ENCODE measurements at places on chromosomes 1 and 21.

DNA sequence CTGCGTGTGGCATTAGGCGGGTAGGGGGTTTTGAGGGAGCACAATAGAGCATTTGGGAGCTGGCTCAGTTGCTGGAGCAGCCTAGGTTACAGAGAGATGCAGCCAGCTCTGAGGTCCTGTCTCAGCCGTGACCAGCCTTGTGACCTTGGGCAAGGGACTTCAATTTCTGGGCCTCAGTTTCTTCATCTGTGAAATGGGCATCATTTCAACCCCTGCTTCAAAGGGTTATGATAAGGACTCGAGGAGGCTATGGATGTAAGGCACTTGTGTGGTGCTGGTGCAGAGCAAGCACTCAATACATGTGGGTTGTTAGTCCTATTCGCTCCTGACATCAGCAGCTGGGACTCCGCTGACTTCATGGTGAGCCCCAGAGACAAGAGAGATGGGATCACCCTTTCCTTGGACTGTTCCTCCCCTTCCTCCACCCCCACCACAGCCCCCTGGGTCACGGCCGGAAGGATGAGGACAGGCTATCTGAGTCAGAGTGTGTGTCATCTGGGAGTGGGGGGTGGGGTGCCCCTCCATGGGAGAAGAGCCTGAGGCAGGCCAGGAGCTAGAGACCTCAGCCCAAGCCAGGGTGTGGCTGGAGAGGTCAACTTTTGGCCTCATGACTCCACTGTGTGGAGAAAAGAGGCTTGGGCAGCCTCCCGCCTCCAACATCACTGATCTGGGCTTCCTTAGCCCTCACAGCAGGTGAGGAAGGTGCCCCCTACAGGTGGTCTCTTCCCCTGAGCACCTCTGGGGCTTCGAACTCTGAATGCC, 71.4 kb upstream of the ZBTB40 start:
- no peak for DNase-seq

- no peak for DNase-seq
These were observed 3.1 kb upstream of the SH3BP5L start for GRCh38 chr1:248828845-248829244.

DNA sequence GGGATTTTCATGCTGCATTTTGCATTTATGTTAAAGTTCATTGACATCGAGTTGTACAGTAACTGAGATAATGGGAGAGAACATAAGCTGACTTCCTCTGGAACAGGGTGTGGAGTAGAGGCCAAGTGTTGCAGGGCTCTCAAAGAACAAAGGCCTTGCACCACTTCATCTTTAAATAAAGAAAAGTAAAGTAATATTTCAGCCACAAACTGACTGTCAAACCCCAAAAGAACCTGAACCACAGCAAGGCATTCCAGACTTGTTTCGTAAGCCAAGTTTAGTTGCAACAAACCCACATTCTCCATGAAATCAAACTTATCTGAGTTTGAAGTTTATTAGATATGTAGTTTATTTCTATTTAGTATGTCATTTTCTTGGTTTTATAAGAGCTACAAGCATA, 19.1 kb upstream of the HMGCS2 start:
- DNase-seq: peak; percentile 56

GRCh38 chr1:89850844-89851415, 30.1 kb downstream of the LRRC8D start:
- DNase-seq: no peak

- DNase-seq: no peak
These were observed 174.9 kb upstream of the GREM2 start for GRCh38 chr1:240786880-240787279.

DNA sequence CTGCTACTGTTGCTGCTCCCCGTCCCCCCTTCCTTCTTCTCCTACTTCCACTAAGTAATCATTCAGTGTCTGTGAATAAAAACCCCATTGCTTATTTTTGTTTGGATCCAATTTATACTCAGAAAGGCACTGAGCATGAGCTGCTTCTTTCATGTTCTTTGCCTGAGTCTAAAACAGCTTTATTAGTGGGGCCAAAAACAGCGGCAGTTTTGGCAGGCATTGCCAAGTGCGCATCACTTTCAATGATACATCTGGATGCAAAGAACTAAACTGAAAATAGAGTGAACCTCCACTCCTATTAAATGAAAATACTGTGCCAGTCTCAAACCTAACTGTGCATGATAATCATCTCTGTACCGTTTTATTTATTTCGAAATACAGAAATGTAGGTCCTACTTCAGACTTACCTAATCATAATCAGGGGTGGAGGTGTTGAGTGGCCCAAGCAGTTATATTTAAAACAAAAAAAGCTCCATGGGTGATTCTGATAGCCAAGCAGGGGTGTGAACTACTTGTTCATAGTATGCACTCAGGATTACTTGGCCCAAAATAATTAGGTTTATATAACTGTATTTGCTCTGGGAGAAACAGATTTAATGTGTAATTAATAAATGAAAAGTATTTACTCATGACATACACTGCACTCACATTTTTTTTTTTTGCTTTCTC, 48.4 kb downstream of the NEK7 start:
- DNase-seq: no peak

GRCh38 chr1:44822981-44823451, 14.7 kb downstream of the BTBD19 start:
- DNase-seq: no peak

DNA sequence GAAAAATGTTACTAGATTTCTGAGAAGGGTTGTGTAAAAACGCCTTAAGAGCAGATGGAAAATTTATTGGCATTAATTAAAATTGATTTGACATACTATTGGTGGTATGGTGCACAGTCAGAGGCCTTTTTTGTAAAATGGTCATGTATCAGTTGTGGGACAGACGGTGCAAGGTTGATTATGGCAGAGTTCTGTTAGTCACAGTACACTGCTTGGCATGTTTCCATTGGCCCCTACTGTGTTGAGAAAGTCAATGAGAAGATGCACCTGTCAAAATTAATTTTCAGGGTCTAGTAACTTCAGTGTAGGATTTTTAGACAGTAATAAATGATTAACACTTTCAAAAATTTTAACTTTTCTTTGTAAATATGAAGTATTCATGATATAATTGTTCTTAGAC, 4.4 kb downstream of the B3GALT2 start:
- DNase-seq: peak; percentile 59

GRCh38 chr1:86016076-86016759, 140.4 kb downstream of the COL24A1 start:
- no peak for DNase-seq

DNA sequence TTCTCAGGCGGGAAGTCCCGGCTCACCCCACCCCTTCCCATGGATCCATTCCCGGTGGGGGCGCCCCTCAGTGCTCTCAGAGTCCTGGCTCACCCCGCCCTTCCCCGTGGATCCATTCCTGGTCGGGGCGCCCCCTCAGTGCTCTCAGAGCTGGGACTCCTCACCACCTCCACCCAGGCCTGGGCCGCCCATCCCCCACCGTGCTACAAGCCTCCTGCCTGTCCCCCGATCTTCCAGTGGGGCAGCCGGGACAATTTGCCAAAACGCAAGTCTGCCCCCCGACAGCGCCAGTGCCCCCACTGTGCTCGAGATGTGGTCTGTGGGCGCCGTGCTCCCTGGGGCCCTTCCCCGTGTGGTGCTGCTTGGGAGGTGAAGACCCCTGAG, 23.2 kb upstream of the PLCH2 start:
- no peak for DNase-seq

- peak; percentile 35 for DNase-seq
These were observed 102.2 kb upstream of the JUN start for GRCh38 chr1:58885998-58886397.

DNA sequence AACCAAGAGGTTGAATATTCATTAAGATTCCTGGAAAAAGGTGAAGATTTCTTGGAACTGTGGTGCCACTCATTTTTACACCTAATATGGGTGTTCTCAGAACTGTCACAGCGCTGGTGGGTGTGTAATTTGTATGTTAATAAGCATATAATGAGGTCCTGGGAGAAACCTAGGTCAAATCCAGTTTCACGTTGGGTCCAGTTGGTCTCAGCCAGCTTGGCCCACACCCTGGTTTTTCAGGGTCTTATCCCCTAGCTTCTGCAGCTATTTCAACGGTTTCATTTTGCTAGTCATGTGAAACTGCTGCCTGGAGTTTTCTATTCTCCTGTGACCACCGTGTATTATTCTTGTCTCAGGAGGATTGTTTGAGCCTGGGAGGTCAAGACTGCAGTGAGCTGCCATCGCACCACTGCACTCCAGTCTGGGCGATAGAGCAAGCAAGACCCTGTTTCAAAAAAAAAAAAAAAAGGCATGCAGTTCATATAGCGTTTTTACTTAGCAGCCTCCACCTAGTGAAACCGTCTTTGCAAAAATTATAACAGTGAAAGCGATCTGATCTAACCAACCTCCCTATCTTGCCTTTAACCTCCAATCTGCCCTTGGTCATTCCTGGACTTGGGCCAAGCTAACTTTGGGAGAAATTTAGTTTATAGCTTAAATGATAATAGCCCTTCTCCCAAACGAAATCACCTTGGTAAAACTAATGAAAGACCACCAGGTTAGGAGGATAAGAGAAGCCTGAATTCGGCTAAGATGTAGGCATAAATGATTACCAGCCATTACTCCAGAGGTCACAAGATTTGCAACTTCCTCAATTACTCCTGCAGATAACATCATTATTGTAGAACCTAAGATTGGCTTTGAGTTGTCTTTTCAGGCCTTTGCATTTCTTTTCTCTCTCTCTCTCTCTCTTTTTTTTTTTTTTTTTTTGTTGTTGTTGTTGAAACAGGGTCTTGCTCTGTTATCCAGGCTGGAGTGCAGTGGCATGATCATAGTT, 44.0 kb downstream of the PTAFR start:
- no peak for DNase-seq

DNA sequence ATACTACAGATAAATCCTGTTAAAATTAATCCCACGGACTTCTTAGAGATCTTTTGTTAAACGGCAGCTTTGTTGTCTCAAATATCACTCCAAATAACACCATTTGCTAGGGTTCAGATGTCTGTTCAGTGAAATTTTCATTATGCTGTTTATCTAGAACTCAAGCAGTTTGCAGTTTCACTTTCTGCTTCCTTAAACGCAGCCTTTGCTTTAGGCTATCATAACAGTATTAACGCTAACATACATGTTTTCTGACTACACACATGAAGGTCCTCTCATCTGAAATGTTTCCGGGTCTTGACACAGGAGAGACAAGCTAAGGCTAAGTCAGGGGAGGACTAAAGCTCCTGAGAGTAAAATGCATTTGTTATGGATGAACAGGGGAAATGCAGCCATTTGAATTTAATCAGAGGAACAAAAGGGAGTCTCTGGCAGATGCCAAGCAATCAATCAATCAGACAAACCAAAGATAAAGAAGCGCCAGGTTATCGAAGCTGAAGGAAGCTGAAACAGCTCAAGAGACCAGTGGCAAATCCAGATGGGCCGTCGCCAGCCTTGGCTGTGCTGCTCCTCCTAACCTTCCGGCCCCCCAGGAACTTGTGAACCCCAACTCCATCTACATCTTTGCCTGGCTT, 16.9 kb downstream of the CCSAP start:
- no peak for DNase-seq

DNA sequence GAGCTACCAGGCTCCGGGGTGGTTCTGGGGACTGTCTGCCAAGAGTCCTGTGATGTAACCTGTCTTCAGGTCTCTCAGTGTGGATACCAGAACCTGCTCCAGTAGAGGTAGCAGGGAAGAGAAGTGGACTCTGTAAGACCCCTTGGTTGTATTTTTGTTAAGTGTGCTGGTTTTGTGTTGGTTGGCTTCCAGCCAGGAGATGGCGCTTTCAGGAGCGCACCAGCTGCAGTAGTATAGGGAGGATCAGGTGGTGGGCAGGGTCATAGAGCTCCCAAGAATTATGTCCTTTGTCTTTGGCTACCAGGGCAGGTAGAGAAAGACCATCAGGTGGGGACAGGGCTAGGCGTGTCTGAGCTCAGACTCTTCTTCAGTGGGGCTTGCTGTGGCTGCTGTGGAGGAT, 1147.2 kb upstream of the ADGRL4 start:
- no peak for DNase-seq

Measured in myocyte (in vitro differentiated cells).